ENCODE measurements at places on chromosomes 2 and 18. TPM values are rescaled to one million over a fixed set of nuclear protein-coding genes. Genes with fewer than 3 reads are reported as not detected.

DNA sequence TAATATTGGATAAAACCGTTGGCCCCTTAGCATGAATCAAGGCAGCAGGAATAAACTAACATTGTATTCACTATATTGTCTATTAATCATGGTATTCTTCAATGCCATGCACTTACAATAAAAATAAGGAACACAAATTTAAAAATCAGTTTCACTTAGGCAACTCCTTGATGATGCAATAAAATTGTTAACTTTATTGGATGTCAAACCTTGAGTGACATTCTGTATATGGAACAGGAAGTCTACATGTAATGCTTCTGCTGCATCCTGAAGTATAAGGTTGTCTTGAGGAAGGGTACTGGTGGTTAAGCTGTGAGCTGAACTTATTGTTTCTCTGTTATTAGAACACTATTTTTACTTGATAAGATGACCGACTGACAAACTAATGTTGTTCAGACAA lies 605.5 kb downstream of the SATB2 start:
- no peaks in the 10 kb centered on the region for H3K4me1 ChIP-seq
- no peak for DNase-seq
- H3K36me3 ChIP-seq = no peaks in the 10 kb centered on the region
- H3K27me3 ChIP-seq = no peaks in the 10 kb centered on the region
- H3K4me3 ChIP-seq = no peak overlapping the region

DNA sequence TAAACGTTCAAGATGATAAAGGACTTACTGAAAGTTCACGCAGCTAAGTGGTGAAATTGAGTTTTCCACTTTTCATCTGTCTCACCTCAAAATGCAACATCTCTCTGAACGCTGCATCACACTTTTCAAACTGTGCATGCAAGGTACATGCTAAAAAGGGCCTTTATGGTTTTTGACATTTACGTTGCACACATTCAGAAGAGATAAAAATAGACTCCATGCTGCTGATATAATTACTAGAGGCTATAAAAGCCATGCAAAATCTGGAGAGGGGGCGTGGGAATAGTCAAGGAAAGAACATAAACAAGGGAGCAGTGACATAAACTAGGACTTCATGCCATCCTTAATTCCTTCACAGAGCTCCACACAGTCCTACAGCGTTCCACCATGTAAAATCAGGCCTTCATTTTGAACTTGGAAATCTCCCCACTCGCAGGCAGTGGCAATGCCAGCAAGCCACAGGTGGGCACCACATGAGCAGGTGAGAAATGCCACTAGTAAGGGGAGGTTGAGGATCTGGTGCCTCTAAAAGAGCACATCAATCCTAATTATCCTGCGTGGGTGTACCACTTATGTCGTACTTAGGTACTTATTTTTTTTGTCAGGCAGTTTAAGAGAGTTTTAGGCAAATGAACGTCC lies 71.4 kb downstream of the ZEB2 start:
- no peak for DNase-seq
- peaks cover 4% of the 10 kb centered on the region for H3K4me1 ChIP-seq
- H3K4me3 ChIP-seq = no peak overlapping the region
- H3K27ac ChIP-seq = no peak overlapping the region
- H3K36me3 ChIP-seq = no peaks in the 10 kb centered on the region
- peaks cover 3% of the 10 kb centered on the region for H3K27me3 ChIP-seq

- no peak overlapping the region for H3K4me3 ChIP-seq
- H3K27me3 ChIP-seq = peaks cover 2% of the 10 kb centered on the region
- no peaks in the 10 kb centered on the region for H3K4me1 ChIP-seq
- H3K36me3 ChIP-seq = no peaks in the 10 kb centered on the region
Measured at GRCh38 chr18:69161383-69162028, 239.2 kb upstream of the DOK6 start.

Gene FAM110C
- total RNA-seq = 0.68 TPM

Data from activated naive CD8-positive, alpha-beta T cell treated with anti-CD3 and anti-CD28 coated beads, Interleukin-2, amount 10 ng/mL, durations not matched to agents 7 days and 5 days (primary cell).